ENCODE measurements at places on chromosomes 7 and 10.

GRCh38 chr7:17099083-17099973, 199.1 kb upstream of the AHR start:
- no peak for DNase-seq

- no peak for DNase-seq
Observed at GRCh38 chr7:63039882-63040281, 958.8 kb upstream of the ZNF722 start.

GRCh38 chr10:52750629-52751028, 22.0 kb downstream of the MBL2 start:
- no peak for DNase-seq

DNA sequence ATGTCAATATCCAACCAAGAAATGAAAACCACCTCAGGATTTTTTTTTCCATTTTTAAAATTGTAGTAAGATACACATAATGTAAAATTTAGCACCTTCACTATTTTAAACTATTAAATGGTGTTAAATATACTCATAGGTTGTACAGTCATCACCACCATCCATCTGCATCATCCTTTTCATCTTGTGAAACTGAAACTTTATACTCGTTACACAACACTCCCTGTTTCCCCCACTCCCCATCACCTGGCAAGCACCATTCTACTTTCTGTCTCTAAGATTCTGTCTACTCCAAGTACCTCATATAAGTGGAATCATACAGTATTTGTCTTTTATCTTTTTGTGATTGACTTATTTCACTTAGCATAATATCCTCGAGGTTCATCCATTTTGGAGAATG, 335.2 kb upstream of the NPSR1 start:
- no peak for DNase-seq

DNA sequence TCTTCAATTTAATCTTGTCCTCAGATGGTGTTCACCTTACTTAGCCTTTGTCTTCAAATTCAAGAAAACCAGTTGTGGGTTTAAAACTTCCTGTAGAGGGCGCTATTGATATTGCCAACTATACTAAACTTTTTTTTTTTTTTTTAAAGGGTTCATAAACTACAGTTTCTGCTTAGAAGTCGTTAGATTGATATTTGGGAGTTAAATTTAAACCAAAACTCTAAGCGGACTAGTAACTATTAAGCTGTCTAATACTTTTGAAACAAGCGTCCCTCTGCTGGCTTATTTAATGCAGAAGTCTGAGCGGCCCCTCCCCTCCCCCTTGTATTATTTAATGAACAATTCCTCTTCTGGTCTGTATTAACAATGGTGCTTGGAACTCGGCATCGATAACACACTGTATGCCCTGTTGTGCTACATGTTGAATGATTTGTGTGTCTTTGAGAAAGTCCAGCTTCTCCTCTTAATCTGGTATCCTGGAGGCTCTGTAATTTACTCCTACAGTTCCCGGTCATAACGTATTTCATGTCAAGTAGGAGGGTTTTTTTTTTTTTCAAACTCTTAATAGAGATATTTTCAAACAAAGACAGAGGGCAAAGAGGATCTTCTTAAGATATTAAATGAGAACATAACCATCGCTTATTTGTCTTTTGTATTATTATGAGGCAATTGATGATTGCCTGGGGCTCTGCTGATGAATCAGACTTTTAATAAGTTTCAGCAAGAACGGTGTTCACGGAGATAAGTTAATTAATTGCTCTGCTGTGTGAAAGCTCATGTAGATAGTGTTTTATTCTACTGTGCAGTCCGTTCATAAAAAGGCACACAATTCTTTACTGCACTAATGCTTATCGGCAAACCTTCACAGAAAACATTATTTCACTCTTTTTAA, 22.6 kb upstream of the CREB5 start:
- DNase-seq = peak; percentile 79

- no peak for DNase-seq
Observed at GRCh38 chr10:77541247-77541646, 96.4 kb downstream of the KCNMA1 start.

DNA sequence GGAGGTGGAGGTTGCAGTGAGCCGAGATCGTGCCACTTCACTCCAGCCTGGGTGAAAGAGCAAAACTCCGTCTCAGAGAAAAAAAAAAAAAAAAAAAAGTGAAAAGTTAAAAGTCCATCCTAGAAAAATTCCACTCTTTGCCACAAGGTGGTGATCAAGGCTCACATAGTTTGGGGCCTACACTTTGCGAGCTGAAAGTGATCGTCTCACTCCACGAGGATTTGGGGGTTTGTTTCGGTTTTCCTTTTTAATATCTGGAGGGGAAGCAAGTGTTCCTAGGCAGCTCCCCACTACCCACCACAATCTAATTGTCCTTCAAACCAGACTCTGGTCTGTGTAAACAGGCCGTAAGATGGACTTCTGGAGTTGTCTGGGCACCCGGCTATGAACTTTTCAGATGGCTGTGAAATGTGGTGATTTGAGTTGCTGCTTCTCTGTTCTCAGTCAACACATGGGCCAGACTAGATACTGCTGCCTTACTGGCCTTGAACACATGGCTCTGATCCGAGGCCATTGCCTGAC, 27.1 kb downstream of the PRLHR start:
- peak; percentile 83 for DNase-seq

DNA sequence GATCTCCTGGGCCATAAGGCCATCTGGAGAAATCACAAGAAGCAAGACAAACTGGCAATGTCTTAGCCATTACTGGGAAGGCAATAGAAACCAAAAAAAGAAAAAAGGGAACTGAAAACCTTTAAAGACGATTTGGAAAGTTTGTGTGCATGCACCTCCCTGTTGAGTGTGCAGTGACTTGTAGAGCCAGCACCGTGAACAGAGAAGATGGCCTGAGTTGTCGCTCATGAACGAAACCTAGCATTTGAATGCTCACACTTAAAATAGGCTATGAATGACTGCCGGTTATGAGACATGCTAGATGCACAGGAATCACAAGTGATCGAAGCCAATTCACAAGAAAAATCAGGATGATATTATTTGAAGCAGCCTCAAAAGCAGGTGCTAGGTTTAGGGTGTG, 151.3 kb upstream of the ADO start:
- no peak for DNase-seq

GRCh38 chr7:123649964-123650363, 5.7 kb upstream of the LMOD2 start:
- DNase-seq = no peak

DNA sequence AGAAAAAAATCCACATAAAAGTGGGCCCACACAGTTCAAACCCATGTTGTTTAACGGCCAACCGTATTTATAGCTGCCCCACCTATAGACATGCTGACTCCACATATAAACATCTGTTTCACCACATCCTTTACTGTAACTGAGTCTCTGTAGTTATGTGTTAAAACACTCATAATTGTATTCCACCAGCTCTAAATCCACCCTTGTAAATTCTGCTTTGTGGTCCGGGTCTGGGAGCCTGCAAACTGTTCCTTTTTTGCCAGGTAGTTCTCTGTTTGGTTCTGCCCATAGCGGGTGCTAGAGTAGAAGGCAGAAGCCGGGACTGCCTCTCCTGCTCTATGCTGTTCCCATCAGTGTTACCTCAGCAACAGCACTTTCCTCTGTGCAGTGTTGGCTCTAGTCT, 20.2 kb upstream of the FHIP2A start:
- no peak for DNase-seq

DNA sequence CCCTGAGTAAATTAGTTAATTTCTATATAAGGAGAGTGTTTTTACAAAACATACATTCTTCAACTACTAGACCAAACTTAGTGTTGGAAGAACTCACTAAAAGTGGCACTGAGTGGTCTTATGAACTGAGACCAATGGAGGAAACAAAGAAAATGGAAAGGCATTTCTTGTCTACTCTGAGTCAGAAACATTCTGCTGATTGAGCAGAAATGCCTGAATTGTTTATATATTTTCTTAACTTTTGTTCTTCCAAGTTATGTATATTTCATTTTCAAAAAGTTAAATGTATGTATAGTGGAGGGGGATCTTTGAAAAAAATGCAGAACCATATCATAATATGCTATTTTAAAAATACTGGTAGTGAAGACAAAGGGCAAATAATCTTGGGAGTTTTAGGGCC, 320.7 kb downstream of the HGF start:
- no peak for DNase-seq

GRCh38 chr10:15200626-15201025, 32.1 kb upstream of the NMT2 start:
- no peak for DNase-seq

- DNase-seq = no peak
Observed at GRCh38 chr7:36304099-36304425, 85.6 kb upstream of the ANLN start.

GRCh38 chr7:115387137-115387536, 465.2 kb downstream of the MDFIC start:
- no peak for DNase-seq

DNA sequence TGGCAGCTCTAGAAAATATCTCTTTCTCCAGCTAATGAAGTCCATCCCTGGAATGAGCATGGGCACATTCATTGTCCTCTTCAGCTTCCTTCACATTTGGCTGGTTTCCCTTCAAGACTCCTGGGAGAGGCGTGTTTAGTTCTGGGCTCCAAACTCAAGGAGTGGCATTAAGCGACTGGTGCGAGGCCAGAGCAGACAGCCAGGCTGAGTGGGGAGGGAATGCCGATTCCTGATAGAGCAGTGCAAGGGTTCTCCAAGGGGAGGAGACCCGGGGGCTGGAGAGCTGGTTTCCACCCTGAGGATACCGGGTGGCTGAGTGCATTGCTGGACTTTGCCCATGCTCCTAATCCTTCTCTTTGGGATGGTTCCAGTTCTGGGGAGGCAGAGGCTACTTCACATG, 372.1 kb downstream of the RPS24 start:
- no peak for DNase-seq

DNA sequence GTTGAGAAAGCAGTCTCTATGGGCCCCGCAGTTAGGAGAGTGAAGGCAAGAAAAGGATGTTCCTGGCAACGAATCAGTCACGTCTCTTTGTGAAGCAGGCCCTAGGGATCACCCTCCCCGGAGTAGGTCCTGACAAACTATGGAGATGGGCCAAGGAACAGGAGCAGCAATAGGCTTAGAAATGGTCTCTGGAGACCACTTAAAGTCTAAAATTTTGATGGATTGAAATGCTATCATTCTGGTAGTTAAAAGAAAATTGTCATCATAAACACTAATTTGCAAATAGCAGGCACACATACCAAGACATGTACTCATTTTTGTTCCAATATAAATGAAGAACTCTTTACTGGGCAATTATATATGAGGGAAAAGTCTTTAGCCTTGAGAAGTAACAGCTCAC, 123.5 kb downstream of the ITGB8 start:
- no peak for DNase-seq

DNA sequence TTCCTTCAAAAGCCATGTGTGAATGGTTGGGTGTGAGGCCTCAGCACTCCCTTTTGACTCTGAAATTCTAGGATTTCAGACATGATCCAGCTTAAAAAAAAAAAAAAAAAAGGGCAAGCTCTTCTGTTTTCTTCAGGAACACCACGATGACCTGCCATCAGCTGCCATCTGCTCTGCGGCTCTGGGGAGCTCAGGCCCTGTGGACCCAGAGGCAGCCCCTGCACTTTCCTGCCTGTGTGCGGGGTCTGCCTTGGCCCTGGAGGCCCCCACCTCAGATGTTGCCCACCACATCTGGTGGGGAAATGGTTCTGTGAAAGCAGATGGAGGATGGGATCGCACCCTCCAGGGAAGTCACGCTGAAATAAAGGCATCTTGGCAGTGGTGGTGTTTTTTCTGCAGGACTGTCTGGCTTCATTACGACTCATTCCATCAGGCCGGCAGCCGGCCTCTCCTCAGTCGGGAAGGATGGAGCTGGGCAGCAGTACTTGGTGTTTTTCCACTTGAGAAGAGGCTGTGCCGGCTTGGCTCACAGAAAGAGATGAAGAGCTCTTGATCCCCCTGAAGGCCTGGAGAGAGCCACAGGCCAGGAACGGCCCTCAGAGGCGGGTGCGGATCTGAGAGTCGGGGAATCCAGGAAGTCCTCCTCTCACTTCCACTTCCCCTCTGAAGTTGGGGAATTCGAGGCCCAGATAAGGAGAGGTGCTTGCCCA, 66.1 kb upstream of the AQP1 start:
- DNase-seq = peak; percentile 21

DNA sequence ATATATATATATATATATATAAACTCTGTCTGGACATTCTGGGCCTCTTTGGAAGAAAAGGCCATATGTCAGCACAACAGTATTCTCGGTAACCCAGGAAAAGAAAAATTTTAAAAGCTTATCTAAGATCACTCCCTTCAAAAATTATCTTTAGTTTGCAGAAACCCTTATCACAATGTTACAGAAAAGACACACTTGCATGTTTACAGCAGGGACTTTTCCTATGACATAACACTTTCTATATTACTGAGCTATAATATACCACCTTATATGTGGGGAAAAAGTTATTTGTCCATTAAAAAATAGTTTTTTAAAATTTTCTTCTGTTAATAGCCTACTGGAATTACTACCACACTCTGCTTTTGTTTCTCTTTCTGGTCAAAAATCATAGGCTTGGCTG, 25.4 kb downstream of the ANKRD61 start:
- no peak for DNase-seq

DNA sequence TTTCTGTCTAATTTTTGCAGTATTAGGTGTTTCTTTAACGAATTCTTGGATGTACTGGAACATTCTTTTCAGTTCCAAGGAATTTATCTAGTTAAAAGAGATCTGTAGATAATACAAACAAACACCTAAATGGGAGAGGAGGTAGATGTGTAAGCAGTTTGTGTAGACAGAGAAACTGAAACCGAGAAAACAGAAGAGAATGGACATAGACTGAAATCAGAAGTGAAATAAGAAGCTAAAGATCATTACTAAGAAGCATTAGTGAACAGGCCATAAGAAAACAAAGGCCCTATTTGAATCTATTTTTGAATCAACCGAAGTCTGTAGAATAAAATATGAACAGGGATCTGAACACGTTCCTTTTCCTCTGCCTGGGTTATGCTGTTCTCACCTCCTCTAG, 26.5 kb upstream of the TMEM229A start:
- no peak for DNase-seq

GRCh38 chr7:93119191-93119905, 1.6 kb upstream of the SAMD9 start:
- DNase-seq = no peak

DNA sequence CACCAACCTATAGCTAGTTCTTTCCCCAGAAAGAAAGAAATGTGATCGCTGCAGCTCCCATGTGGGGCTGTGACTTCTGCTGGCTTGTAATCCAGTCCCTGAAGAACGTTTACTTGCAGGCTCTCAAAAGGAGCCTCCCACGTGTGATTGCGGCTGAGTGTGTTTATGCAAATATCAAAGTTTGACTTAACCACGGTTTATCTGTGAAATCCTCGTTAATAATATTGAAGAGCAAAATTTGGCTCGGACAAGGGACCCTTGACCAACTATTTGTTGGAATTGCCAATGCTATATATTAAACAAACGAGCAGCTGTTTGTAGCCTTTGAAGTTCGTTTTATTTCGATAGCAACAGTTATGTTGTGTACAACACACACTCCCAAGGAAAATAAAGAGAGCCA, 470.1 kb upstream of the NRP1 start:
- DNase-seq = no peak

GRCh38 chr7:7519528-7519927, 16.1 kb downstream of the COL28A1 start:
- no peak for DNase-seq
